Gastrocnemius medialis (tissue), 4 donors: ENCODE measurements at places on chromosomes 3 and 15. TPM values are rescaled to one million over a fixed set of nuclear protein-coding genes. Genes with fewer than 3 reads are reported as not detected.

IQCF5 gene
- not detected for total RNA-seq

DNA sequence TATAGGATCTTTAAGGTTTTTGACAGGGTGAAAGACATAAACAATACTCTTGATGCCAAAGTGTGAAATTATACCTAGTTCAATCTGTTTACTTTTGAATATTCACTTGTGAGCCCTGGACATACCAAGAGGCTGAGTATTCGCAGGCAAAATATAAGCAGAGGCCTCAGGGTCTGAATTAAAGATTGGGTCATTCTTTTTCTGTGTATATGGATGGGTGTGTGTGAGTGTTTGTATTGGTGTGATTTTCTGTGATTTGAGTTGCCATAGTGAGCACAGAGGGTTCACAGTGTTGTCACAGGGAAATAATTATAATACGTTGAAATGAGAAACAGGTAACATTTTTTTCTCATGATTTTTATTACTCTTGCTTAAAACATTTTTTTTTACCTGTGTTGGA, 770.7 kb upstream of the ALCAM start:
- H3K36me3 ChIP-seq: no peaks in the 10 kb centered on the region
- H3K4me3 ChIP-seq: no peak overlapping the region
- H3K4me1 ChIP-seq: no peaks in the 10 kb centered on the region
- DNase-seq: no peak
- no peaks in the 10 kb centered on the region for H3K27me3 ChIP-seq
- no peak overlapping the region for H3K27ac ChIP-seq

GRCh38 chr3:8975081-8976020, 12.1 kb upstream of the RAD18 start:
- DNase-seq: no peak
- no peak overlapping the region for H3K4me3 ChIP-seq
- no peaks in the 10 kb centered on the region for H3K27me3 ChIP-seq
- no peaks in the 10 kb centered on the region for H3K36me3 ChIP-seq

- no peaks in the 10 kb centered on the region for H3K27me3 ChIP-seq
- no peak overlapping the region for H3K4me3 ChIP-seq
- H3K36me3 ChIP-seq: no peaks in the 10 kb centered on the region
- no peak overlapping the region for H3K27ac ChIP-seq
- DNase-seq: no peak
These were observed 125.7 kb downstream of the PDZRN3 start for GRCh38 chr3:73498764-73499622.

DNA sequence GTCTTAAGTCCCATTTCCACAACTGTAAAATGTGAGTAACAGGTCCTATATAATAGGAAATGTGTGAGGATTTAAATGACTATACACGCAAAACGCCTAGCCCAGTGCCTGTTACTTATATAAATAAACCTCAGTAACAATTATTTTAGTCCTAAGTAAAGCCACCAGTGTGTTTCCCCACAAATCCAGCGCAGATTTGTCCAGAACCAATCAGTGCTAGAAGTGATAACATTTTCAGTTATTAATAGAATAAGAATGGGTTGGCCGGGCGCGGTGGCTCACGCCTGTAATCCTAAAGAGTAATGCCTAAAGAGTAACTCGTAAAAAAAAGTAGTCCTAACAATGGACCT, 561 bp downstream of the RPAP1 start:
- H3K4me3 ChIP-seq: peak overlapping the region; percentile 93
- H3K27me3 ChIP-seq: no peaks in the 10 kb centered on the region
- peaks cover 8% of the 10 kb centered on the region for H3K4me1 ChIP-seq
- H3K36me3 ChIP-seq: no peaks in the 10 kb centered on the region

GRCh38 chr15:69128667-69129311, 31.6 kb upstream of the GLCE start:
- no peaks in the 10 kb centered on the region for H3K36me3 ChIP-seq
- no peaks in the 10 kb centered on the region for H3K4me1 ChIP-seq
- no peak overlapping the region for H3K4me3 ChIP-seq
- H3K27me3 ChIP-seq: no peaks in the 10 kb centered on the region
